ENCODE measurements at places on chromosomes 13 and 19.

DNA sequence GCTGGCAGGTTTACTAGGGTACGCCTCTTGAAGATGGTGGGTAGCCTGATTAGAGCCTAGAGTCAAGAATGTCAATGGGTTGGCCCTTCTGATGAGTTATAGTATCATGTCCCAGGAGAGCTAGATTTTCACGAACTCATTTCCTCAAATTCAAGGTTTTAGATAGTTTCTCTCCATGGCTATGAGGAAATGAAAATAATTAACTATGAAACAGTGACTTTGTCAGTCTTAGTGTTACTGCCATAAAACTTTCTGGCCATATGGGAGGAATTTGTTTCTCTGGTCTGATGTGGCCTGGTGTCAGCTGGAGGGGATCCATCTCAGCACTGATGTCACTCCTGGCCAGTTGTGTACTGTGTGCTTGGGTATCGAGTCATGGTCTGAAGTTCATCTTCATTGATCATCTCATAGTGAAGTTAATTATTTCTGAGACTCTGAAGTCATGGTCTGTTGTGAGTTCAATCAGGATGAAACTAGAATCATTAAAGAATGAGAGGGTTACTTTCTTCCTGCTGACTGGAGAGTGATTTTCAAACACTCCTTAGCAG is 49.4 kb upstream of the TNFSF11 start:
- DNase-seq: no peak

DNA sequence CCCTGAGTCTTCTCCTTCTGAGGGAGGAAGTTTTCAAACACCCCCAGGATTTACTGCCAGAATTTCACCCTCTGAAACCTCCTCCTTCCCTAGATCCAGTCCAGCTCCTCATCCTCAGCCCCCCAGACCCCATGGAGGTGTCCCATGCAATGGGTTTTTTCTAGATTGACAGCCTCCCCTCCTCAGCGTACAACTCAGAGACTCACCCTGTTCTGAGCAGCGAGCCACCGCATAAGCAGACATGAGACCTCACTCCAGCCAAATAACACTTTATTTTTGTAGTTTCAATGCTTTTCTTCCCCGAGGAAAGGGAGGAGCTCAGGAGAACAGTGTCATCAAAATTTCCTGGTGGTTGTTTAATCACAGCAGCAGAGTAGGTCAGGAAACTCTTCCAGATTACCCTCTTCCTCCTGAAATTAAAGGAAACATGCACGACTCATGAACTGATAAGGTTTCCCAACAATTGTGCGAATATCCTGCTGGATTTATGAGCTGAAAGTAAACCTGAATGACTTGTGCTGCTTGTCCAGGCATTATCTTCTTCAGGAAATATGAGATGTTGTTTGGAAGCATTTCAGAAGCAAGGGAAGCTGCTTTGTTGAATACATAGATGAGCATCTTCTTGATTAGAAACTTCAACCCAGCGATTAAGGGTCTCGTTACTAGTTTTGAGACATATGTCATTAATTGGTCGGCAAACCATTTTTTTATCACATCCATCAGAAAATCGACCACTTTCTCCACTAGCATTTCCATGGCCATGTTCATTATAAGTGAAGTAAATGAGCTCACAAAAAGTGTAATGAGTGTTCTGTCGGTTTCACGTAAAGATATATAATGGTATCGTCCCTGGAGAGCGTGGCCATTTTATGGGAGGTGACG is 36.2 kb downstream of the ERICH4 start:
- no peak for DNase-seq

DNA sequence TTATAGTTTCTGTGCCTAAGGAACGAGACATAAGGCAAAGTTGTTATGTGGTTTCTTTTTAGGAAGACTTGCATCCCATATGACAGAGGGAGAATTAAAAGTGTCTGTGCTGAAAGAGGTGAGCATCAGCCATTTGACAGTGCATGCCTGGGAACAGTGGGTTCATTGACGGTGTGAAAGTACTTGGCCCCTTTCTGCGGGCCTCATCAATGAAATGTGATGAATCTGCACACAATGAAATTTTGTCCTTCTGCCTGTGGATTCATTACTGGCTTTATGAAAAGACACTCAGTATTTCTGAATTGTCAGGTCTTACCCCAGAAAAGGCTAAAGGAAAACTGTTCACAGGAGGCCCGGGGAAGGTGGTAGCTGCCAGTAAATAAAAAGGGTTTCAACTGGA is 295.8 kb downstream of the FOXO1 start:
- DNase-seq: no peak

DNA sequence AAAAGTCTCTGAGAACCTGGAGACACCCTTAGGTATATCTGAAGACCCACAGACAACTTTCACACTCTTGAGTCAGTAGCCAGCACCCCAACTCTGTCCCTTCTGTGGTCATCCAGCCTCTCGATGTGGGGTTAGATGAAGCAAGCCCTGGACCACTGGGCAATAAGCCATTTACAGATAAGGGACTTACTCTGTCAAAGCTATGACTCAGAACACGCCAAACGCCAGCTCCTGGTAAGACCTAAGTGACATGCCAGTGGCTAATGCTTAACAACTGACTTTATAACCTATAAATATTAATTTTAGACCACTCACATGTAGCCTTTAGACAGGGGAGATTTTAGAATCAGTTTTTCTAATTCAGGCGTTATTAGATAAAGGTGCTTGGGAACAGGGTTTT is 85.7 kb downstream of the SHISA2 start:
- no peak for DNase-seq

- no peak for DNase-seq
Observed at GRCh38 chr13:89982407-89983095, 1364.9 kb upstream of the MIR17HG start.

DNA sequence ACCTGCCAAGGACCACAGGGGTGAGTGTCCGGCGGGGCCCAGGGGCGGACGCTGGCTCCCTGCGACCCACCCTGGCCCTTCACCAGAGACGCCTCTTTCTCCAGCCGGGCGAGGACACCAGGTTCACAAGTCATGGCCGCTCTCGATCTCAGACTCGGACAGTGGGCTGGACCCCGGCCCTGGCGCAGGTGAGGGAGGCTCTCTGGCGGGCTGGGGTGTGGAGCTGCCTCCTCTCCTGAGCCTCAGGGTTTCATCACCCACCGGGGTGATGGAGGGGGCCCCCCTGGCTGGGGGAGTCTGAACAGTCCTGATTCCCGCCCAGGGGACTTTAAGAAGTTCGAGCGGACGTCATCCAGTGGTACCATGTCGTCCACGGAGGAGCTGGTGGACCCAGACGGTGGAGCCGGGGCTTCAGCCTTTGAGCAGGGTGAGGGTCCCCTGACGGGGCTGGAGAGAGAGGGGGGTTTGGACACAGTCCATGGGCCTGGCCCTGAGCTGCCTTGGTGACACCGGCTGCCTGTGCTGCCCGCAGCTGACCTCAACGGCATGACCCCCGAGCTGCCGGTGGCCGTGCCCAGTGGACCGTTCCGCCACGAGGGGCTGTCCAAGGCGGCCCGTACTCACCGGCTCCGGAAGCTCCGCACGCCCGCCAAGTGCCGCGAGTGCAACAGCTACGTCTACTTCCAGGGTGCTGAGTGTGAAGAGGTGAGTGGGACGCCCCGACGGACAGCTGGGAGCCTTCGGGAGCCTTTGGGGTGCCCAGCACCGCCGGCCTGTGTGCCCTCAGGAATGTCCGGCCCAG is 13.6 kb downstream of the ARHGAP45 start:
- no peak for DNase-seq

DNA sequence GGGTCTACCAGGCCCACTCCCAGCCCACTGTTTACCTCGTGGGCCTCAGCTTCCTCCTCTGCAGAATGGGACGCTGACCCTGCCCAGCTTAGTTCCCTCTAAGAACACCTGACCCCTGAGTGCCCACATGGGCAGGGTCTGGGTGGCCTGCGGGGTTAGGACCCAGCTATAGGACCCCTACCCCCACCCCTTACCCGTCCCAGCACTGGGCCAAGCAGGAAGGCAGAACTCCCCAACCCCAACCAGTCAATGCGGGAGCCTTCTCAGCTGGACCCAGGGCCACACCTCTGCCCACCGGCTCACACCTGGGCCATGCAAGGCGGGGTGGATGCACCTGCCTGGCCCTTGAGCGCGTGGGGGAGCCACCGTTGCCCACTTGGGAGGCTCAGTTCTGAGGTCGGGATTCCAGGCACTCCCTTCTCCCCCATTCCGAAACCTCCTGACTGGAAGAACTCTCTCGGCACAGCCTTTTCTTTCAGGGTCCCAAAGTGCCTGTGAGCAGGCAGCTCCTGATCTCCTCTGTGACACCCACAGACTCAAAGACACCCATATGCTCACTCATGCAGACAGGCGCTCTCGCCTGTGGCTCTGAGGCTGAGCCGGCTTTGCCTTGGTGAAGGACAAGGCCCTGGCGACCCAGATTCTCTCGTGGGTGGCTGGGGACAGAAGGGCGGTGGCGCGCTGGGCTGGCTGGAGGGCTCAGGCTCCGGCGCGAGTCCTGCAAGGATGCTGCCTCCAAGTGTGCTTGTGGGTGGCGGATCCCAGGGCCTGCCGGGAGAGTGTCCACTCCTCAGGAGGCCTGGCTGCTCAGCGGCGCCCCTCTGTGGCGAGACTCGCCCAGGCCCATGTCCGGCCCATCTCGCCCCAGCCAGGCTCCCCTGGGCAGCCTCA is 27.9 kb upstream of the PARP4 start:
- DNase-seq: no peak

GRCh38 chr19:54023191-54023590 is 31.8 kb downstream of the CACNG6 start:
- no peak for DNase-seq

GRCh38 chr19:46644720-46645119 is 8.7 kb upstream of the GNG8 start:
- DNase-seq: no peak

GRCh38 chr13:103130681-103131210 is 64.5 kb upstream of the SLC10A2 start:
- no peak for DNase-seq

GRCh38 chr13:40271931-40272775 is 394.3 kb downstream of the FOXO1 start:
- no peak for DNase-seq

All from natural killer cell (primary cell).